HepG2 (cell line): ENCODE measurements at places on chromosomes 13 and 19.

DNA sequence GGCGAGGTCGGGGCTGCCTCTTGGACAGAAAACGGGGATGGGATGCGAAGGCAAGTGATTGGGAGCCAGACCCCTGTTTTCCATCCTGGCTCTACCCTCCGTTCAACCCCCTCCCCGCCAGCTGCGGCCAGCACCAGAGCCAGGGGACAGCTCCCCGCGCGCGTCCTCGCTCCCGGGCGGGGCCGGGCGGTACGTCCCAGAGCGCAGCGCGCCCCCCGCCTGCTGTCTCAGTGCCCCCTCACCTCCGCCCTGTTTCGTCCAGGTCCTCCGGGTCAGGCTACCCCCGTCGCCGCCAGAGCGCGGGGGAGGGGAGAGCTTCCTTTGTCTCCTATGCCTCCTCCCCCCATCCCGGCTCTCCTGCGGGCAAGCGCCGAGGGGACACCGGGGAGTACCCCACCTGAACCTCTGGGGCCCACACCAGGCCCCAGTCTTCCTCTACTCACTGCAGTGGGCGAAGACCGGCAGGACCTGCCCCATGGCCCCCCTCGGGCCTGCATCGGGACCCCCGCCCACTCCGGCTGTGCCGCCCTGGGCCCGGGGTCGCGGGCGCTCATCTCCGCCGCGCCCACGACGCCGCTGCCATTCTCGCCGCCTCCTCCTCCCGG, 396 bp downstream of the RTN2 start:
- H3K36me3 ChIP-seq, result no peaks in the 10 kb centered on the region
- no peaks in the 10 kb centered on the region for H3K27me3 ChIP-seq
- DNase-seq, result no peak
- H3K4me3 ChIP-seq, result peak overlapping the region; percentile 79

GRCh38 chr19:11401808-11402543, 17.1 kb downstream of the RGL3 start:
- H3K27ac ChIP-seq, result no peak overlapping the region
- no peaks in the 10 kb centered on the region for H3K4me1 ChIP-seq
- H3K36me3 ChIP-seq, result no peaks in the 10 kb centered on the region

DNA sequence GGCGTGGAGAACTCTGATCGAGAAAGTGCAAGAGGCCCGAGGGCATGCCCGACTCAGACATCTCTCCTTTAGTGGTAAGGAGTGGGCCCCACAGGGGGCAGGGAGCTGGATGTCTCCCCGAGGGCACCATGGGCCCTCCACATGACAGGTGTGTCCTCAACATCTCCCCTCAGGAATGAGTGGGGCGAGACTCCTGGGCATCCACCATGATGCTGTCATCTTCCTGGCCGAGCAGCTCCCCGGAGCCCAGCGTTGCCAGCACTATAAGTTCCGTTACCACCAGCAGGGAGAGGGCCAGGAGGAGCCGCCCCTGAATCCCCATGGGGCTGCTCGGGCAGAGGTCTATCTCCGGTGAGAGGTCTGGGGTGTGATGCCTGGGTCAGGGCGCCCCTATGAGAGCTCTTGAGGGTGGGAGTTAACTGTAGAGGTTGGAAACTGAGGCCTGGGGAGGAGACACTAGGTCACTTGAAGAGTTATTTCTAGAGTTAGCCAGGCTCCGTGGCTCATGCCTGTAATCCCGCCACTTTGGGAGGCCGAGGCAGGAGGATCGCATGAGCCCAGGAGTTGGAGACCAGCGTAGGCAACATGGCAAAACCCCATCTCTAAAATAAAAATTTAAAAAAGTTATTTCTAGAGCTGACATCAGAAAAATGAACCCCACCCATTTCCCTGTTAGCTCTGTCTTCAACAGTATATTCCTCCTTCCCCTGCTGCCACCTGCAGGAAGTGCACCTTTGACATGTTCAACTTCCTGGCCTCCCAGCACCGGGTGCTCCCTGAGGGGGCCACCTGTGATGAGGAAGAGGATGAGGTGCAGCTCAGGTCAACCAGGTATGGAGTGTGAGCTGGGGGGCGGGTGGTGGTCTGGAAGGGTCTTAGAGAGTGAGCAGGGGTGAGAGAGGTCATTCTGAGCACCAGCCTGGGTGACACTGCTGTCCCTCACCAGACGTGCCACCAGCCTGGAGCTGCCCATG, 5.1 kb downstream of the IGFLR1 start:
- DNase-seq, result no peak
- H3K36me3 ChIP-seq, result peaks cover 62% of the 10 kb centered on the region; the same call in 2 of the 3 replicates
- H3K4me3 ChIP-seq, result no peak overlapping the region
- H3K27ac ChIP-seq, result no peak overlapping the region
- H3K27me3 ChIP-seq, result no peaks in the 10 kb centered on the region

DNA sequence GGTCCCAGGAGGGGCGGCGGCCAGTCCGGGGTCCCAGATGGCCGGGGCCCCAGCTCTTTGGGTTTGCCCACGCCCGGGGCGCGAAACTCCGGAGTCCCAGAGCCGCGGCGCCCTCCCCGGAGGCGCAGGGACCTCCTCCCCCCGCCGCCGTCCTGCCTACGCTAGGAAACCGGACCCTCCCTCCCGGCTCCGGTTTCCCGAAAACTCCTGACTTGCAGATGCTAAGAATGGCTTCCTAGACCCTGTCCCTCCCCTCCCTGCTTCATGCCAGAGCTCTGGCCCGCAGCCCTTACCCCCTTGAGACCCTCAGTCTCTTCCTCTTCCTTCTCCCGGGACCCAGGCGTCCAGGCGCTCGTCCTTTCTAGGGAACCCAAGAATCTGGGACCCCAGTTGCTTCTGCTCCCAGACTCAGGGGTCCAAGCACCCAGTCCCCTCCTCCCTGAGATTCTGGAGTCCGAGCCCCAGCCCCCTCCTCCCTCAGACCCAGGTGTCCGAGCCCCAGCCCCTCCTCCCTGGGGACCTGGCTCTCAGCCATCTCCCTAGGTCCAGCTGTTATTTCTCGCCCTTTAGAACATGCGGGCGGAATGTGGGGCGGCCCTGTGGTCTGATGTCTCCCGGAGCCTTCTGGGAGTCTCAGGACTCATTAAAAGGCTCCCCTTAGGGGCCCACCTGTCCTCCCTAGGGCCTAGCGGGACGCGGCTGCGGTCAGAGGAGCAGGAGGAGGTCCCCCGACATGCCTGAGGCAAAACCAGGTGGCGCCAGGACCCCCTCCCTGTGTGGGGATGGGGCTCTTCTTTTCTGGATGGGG, at the start of gene MYBPC2:
MYBPC2 (plus strand) TSS at position 672 of the 808 bp plus-strand sequence; CDS start at position 734, 62 bp downstream.
- peak within 1 kb of the TSS; percentile 70 for H3K4me3 ChIP-seq
- peaks cover 10% of the 10 kb centered on the region for H3K4me1 ChIP-seq
- H3K27me3 ChIP-seq, result peaks cover 10% of the 10 kb centered on the region
- H3K27ac ChIP-seq, result no peak within 1 kb of the TSS
- H3K36me3 ChIP-seq, result no peaks in the 10 kb centered on the region

- no peaks in the 10 kb centered on the region for H3K27me3 ChIP-seq
- H3K36me3 ChIP-seq, result no peaks in the 10 kb centered on the region
- peaks cover 33% of the 10 kb centered on the region for H3K4me1 ChIP-seq
- H3K4me3 ChIP-seq, result peak within 1 kb of the TSS; percentile 61
- peak; percentile 45 for DNase-seq
These were observed at the start of gene HSH2D for GRCh38 chr19:16143399-16144215. Gene HSH2D, plus strand, starts transcription at chr19:16143685. Its CDS starts 5,066 bp downstream, at chr19:16148751.

- no peak overlapping the region for H3K4me3 ChIP-seq
- H3K27ac ChIP-seq, result no peak overlapping the region
- H3K36me3 ChIP-seq, result peaks cover 2% of the 10 kb centered on the region
- H3K4me1 ChIP-seq, result peaks cover 4% of the 10 kb centered on the region
- DNase-seq, result no peak
These were observed 13.1 kb upstream of the ADPRHL1 start for GRCh38 chr13:113466383-113466782.

DNA sequence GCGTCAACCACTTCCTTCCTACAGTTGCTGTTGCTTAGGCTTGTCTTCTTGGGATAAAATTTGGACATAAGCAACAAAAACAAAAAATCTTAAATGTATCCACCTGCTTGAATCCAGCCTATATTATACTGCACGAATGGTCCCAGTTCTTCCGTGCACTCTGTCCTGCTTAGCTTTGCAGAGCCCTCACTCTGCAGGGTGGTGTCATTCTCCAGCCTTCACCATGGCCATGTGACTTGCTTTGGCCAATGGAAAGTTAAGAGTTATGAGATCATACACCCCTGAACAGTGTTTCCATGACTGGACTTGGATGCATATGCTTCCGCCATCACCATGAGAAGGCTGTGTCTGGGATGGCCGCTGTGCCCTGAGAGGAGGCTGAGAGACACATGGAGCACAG, 27.4 kb upstream of the SACS start:
- no peak for DNase-seq
- no peak overlapping the region for H3K4me3 ChIP-seq
- H3K27me3 ChIP-seq, result no peaks in the 10 kb centered on the region

- no peak overlapping the region for H3K4me3 ChIP-seq
- no peak overlapping the region for H3K27ac ChIP-seq
- peaks cover 31% of the 10 kb centered on the region for H3K4me1 ChIP-seq
- no peak for DNase-seq
These were observed 6.2 kb downstream of the CARD8 start for GRCh38 chr19:48249502-48250014.

DNA sequence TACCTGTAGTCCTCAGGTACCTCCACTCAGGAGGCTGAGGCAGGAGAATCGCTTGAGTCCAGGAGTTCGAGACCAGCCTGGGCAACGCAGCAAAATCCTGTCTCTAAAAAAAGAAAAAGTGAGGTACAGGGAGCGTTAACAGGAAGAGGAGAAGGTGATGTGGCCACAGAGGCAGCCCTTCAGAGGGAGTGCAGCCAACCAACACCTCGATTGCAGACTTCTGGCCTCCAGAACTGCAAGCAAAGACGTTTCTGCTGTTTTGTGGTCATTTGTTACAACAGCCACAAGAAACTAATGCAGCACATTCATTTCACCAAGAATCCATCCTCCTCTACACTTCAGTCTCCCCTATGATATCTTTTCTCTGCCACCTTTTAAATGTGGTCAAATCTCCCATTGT, 145.2 kb downstream of the USP12 start:
- peaks cover 48% of the 10 kb centered on the region for H3K4me1 ChIP-seq
- H3K36me3 ChIP-seq, result no peaks in the 10 kb centered on the region
- H3K27ac ChIP-seq, result no peak overlapping the region

GRCh38 chr19:21789466-21790085, 22.2 kb upstream of the ZNF100 start:
- no peak overlapping the region for H3K4me3 ChIP-seq
- no peak overlapping the region for H3K27ac ChIP-seq
- H3K27me3 ChIP-seq, result no peaks in the 10 kb centered on the region
- no peak for DNase-seq

DNA sequence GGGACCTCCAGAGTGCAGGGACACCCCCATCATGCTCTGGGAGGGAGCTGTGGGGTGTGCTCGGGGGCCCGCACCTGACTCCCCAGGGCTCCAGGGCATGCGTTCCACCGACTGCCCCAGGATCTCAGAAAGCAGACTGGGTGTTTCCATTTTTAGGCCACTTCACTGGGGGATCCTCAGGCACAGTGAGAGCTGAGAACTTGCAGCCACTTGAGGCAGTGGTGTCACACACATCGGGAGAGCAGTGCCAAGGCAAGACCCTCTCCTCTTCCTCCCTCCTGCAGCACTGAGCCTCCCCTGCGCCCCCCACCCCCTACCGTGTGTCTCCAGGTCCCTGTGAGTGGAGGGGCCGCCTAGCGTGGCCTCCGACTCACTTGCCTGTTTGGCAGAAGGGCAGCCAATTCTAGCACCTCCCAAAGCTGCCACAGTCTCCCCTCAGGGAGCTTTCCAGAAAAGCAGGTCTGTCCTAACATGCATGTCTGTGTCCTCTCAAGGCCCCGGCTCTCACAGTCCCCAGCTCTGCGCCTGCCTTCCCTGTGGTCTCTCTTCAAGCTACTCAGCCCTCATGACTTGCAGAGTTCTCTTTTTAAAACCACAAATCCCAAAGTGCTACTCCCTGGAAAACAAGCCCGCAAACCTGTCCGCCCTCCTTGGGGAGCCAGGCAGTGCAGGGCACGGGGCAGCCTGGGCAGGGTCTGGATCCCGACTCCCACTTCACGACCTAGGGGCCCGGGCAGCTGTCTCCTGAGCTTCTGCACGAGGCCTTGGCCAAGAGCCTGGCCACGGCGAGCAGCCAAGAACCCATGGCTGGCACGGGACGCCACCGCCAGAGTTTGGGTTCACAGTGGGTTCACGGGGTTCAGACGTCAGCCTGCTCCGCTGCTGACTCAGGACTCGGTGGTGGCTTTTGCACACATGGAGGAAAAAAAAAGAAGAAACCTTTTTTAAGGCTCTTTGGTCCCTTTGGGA, 94.1 kb downstream of the STK24 start:
- no peak overlapping the region for H3K4me3 ChIP-seq
- no peak for DNase-seq
- H3K36me3 ChIP-seq, result peaks cover 10% of the 10 kb centered on the region
- peaks cover 91% of the 10 kb centered on the region for H3K4me1 ChIP-seq
- peak overlapping the region; percentile 88 for H3K27ac ChIP-seq

GRCh38 chr13:46382224-46382623, 4.8 kb downstream of the RUBCNL start:
- peaks cover 30% of the 10 kb centered on the region for H3K27me3 ChIP-seq
- no peak overlapping the region for H3K27ac ChIP-seq
- no peaks in the 10 kb centered on the region for H3K36me3 ChIP-seq

DNA sequence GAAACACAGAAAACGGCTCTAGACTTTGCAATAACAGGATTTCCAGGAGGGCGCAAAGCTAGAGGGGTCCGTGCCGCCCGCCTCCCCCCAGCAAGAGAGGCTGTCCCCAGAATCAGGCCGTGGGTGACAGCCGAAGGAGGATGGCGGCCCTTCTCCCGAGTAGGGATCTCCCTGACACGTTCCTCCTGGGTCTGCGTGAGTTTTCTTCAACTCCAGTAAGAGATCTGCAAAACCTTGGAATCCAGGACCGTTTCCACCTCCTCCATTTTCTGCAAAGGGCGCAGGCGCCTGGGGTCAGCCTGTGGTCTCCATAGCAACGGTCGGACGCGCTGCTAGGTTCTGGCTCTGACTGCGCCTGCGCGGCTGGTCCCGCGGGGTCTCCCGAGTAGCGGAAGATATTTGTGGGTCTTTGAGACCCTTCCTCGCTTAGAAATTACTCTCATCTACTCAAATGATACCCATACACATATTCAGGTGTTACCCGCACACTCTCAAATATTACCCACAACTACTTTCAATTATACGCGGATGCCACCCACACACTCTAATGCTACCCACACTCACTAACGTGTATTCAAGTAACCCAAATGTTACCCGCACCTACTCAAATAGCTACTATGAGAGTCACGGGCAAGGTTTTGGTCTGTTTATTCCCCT, 2.1 kb downstream of the PNMA8C start:
- DNase-seq, result peak; percentile 71
- H3K36me3 ChIP-seq, result no peaks in the 10 kb centered on the region
- H3K4me3 ChIP-seq, result peak overlapping the region; percentile 59
- H3K27me3 ChIP-seq, result no peaks in the 10 kb centered on the region; the same call in 1 of the 2 replicates

DNA sequence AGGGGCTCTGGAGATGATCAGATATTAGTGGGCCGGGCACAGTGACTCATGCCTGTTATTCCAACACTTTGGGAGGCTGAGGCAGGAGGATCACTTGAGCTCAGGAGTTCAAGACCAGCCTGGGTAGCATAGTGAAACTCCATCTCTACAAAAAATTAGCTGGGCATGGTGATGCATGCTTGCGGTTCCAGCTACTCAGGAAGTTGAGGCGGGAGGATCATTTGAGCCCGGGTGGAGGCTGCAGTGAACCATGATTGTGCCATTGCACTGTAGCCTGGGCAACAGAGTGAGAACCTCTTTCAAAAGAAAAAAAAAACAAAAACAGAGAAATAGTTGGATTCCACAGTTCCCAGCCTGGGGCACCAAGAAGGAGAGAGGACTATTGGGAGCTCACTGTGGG, 17.9 kb upstream of the SHFL start:
- no peak overlapping the region for H3K27ac ChIP-seq
- H3K27me3 ChIP-seq, result peaks cover 8% of the 10 kb centered on the region; the same call in 2 of the 3 replicates
- no peaks in the 10 kb centered on the region for H3K36me3 ChIP-seq

- peak overlapping the region; percentile 80 for H3K4me3 ChIP-seq
- no peaks in the 10 kb centered on the region for H3K27me3 ChIP-seq
- peaks cover 30% of the 10 kb centered on the region for H3K4me1 ChIP-seq
- H3K36me3 ChIP-seq, result no peaks in the 10 kb centered on the region
- DNase-seq, result no peak
These were observed 1.1 kb downstream of the ZNF570 start for GRCh38 chr19:37470216-37470615.
